ENCODE measurements at places on chromosomes 3 and 15.

GRCh38 chr3:73473898-73474416 lies 150.8 kb downstream of the PDZRN3 start:
- no peak for DNase-seq

DNA sequence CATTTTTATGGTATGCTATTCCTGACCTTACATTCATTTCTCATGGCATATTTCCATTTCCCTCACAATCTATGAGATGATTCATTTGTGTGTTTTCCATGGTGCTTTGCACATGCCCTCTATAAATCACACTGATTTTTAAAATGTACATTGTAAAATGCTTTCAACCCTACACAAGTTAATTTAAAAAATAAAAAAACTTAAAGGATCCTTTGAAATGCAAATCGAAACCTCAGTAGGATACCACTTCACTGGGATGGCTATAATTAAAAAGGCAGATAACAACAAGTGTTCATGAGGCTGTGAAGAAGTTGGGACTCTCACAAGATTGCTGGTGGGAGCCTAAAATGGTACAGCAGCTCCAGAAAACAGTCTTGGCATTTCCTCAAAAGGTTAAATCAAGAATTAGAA lies 83.5 kb downstream of the FMN1 start:
- DNase-seq = no peak

DNA sequence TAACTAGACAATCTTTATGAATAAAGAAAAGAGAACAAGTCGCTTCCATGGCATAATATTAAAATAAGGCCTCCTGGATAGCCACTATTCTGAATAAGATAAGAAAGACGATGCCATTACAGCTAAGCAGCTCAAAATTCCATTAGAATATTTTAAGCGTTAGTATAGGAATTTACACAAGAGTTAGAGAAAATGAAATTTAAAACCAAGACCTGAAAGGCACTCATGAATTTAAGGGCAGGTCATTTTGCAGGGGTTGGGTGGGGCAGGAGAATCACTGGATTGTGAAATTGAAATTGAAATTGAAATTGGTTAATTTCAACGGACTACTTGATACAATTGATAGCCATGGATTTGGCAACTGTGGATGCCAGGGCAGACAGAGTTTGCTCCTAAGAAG lies 91.8 kb upstream of the GOLGA8J start:
- DNase-seq = no peak

- no peak for DNase-seq
Observed at GRCh38 chr3:197354568-197355001, 56.2 kb upstream of the DLG1 start.

DNA sequence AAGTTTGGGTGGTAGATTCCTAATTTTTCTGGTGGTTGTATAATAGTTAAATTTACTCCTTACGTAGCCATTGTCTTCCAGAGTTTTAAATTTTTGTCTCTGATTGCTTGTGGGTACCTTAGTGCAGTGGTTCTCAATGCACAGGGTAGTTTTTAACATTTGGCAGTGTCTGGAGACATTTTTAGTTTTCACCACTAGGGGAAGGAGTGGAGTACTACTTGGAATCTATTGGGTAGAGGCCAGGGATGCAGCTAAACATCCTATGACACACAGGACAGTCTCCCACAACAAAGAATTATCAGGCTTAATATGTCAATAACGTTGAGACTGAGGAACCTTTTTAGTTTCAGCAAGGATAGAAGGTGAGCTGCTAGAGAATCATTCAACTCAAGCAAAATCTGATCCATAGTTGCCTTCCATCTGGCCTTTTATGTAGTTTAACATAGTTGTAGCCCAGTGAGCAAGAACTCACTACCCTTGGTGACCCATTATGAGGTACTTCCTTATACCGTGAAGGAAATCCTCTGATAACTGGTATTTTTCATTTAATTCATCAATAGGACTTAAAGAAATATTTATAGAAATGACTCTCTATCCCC lies 8.6 kb upstream of the STX19 start:
- no peak for DNase-seq

DNA sequence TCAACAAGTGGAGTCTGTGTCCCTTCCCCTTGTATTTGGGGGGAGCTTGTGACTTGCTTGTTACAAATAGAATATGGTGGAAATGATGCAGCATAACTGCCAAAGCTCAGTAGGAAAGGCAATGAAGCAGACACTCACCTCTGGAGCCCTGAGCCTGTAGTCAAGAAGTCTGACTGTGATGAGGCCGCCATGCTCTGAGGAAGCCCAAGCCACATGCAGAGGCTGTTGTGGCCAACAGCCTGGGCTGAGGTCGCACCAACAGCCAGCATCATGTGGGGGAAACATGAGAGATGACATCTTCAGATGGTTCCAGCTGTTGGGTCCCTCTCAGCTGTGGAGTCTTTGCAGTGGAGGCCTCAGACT lies 161.4 kb downstream of the CHSY1 start:
- DNase-seq = no peak

GRCh38 chr15:59654046-59654445 lies 3.3 kb downstream of the GTF2A2 start:
- DNase-seq = no peak

GRCh38 chr3:186639778-186640472 lies at the start of gene FETUB:
FETUB (plus strand) TSS chr3:186640399; CDS start chr3:186640461, 62 bp downstream.
- no peak for DNase-seq

- no peak for DNase-seq
Observed at GRCh38 chr3:129485721-129486663, 42.4 kb upstream of the RHO start.

DNA sequence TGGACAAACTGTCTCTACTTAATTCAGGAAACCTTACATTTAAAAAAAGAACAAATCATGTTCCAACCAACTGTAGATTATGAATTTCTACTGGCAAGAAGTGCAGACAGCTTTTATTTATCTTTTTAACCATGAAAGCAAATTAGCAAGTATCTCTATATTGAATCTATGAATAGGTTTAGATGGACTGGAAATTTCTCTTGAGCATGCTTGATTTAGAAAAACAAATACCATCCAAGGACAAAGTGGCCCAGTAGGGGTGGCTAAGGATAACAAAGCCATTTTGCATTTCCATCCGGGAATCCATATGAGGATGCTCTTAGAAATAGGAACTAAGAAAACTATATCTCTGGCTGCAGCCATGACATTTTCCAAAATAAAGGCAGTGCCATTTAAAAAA lies 150.6 kb downstream of the KCNMB2 start:
- no peak for DNase-seq

- DNase-seq = no peak
Observed at GRCh38 chr3:114857299-114857701, 289.8 kb downstream of the ZBTB20 start.

DNA sequence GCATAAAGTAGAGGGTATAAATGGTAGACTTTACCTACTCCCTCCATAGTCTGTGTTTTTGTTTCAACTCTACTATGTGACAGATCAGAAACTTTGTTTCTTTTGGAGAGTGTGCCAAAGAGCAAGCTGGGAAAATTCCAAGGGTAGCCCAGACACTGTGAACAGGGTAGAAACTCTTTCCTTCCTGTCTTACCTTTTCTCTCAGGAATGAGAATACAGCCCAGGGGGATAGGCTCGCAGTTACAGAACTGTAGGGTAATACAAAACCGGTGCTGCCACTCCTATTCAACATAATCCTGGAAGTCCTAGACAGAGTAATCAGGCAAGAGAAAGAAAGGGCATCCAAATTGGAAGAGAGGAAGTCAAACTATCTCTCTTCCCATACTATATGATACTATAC lies 256.3 kb downstream of the CPNE4 start:
- DNase-seq = no peak

DNA sequence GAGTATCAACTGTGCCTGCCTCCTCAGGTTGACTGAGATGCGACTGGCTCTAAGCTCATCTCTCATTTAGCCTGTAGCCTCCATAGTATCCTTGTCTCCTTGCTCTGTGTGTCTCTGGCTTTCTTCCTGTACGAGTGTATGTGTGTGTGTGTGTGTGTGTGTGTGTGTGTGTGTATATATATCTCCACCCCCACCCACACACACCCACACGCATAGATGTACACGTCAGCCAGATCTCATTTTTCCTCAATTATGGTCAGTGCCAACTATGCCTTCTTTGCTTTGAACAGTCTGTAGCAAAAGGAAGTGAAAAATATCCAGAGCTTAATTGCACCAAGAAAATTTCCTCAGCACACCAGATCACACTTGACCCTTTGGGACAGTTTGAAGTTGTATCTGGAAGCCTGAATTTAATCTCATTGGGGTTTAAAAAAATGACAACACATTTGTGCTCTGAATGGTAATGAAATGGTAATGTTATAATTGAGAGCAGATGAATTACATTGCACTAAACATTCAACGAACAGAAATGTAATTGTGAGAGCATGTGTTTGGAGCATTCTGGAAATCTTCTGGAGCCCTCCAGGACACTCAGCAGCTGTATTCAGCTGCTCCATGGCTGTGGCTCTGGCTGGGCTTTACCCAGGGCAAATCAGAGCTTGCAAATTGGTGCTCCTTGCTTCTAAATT lies 63.6 kb downstream of the RYR3 start:
- no peak for DNase-seq

- DNase-seq = no peak
Observed at GRCh38 chr3:5357089-5357488, 169.6 kb downstream of the EDEM1 start.

GRCh38 chr3:186599142-186599784 lies 13.6 kb upstream of the AHSG start:
- no peak for DNase-seq

DNA sequence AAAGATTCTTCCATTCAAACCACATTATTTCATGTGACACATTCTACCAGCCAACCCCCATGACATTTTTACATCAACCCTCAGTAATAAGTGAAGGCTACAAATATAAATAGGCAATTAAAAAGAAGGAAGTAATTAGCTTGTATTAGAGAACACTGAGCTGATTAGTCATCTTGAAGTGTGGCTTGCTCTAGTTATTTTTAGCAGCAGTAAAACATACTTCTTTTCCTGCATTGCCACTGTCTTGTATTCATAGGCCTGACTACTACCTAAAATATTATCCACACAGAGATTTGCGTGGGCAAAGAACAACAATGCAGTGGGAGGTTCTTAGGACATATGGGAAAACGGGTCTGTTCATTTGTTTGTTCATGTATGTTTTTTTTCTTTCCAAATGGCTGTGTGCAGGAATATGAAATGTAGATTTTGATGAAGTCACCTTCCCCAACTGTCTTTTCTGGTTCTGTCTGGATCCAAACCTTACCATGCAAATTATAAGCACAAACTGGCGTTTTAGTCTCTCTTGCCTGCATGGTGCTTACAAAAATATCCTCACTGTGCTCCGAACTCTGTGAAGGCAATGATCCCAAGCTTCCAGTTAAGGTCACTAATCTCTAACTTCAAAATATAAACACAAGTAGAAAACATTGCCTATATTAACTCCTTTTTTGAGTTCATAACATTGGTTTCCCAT lies 31.5 kb upstream of the TM4SF4 start:
- peak; percentile 77 for DNase-seq

- no peak for DNase-seq
Observed at GRCh38 chr3:50816894-50817293, 142.2 kb downstream of the DOCK3 start.

DNA sequence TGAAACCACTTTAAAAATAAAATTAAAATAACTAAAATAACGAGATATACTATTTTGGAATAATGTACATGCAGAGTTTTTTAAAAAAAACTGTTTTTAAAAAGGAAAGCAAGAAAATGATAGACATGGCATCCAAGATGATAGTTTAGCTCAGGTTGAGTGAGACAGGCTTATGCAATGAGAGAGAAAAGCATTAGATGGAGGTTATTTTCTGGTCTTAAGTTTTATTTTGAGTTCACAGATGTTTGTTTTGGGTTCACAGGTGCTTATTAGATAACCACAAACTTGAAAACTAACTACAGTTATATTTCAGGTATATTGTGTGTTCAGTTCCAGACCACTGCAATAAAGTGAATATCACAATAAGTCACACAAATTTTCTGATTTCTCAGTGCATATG lies 413.6 kb upstream of the TMCO5A start:
- no peak for DNase-seq

DNA sequence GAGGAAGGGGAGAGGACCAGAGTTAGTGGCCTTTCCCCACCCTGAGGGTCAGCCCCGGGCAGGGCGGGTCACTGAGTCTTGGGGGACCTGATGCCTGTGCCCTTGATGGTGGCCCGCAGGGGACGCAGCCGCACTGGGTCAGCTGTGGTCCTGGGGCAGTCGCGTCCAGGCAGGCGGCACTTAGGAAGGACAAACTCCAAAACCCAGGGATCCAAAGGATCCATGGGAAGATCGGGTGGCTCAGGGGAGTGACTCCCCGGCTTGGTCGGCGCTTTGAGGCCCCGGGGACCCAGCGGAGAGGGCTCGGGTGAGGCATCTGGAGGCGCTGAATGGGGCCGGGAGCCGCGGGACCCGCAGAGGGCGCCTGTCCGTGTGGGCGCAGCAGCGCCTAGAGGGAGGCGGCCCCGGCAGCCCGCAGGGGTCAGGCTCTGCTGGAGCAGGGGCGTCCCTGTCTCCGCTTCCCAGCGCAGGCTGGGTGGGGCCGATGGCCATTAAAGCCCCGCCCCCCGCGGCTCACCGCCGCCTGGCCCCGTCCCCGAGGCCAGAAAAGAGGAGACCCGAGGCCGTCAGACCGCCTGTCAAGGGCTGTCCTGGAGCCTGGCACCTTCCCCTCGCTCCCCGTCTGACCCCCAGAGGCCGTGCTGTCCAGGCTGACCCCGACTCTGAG lies 17.5 kb downstream of the CIDEC start:
- no peak for DNase-seq

DNA sequence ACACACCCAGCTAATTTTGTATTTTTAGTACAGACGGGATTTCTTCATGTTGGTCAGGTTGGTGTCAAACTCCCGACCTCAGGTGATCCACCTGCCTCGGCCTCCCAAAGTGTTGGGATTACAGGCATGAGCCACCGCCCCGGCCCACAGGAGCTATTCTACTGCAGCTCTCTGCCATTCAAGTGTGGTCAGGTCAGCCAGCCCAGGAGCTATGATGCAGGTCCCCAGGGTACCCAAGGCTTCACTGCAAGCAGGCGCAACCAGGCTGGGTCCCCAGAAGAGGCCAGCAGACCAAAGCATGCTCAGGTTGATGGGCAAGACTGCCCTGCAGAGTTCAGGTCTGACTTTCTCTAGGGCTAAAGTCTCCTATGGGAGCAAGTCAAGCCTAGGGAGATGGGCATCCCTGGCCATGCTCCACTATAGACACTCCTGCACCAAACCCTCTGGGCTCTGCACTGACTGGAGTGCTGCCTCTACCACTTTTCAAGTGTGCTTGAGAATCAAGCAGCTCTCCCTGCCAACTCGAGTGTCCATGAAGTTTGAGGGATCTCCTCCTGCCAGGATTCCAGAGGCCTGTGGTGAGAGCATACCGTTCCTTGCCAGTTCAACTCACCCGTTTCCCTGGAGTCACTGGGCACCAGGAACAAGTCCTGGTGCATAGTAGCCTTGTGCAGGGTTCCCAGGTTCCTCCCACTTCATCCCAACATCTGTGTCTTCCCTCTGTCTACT lies 30.9 kb downstream of the MYO9A start:
- DNase-seq = no peak

GRCh38 chr3:177201700-177202397 lies 4.6 kb upstream of the TBL1XR1 start:
- DNase-seq = no peak

- no peak for DNase-seq
Observed at GRCh38 chr15:58552505-58553364, 120.9 kb downstream of the LIPC start.

All from retinal pigment epithelial cell (primary cell).